ENCODE measurements at places on chromosomes 6 and 20.

DNA sequence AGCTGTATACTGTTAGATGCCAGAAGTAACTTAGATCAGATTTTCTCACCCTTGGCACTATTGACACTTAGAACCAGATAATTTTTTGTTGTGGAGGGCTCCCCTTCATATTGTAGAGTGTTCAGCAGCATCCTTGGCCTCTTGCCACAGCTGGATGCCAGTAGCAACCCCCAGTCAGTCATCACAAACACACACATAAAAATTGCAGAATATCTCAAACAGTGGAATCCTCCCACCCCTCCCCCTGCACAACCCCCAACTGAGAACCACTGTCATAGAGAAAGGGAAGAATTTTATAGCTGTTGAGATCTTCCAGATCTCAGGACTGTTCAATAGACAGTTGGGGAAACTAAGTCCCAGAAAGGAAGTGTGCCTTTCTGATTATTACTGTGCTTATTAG, 81.2 kb upstream of the VSTM2L start:
- peak; percentile 34 for DNase-seq

GRCh38 chr6:149935246-149935645, 6.6 kb upstream of the ULBP2 start:
- peak; percentile 23 for DNase-seq

GRCh38 chr6:77124604-77125003, 338.7 kb downstream of the HTR1B start:
- peak; percentile 2 for DNase-seq

- DNase-seq, result no peak
These were observed 30.9 kb upstream of the EDN3 start for GRCh38 chr20:59269411-59270025.

DNA sequence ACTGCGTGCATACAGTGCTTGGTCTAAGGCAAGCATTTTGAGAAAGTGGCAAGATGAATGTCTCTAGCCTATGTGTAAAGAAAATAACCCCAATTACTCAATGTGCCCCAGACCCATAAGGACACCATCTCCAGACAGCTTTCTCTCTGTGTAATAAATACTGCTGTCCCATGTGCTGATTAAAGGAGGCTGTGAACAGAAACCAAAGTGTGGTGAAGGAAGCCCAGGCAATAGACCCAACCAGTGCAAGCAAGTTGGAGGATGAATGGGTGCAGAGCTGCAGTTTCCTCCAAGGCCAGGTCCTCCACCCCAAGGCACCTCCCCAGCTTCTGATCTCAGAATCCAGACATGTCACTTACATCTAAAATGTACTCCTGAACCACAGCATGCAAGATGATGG, 60.6 kb downstream of the TRAM2 start:
- DNase-seq, result no peak

DNA sequence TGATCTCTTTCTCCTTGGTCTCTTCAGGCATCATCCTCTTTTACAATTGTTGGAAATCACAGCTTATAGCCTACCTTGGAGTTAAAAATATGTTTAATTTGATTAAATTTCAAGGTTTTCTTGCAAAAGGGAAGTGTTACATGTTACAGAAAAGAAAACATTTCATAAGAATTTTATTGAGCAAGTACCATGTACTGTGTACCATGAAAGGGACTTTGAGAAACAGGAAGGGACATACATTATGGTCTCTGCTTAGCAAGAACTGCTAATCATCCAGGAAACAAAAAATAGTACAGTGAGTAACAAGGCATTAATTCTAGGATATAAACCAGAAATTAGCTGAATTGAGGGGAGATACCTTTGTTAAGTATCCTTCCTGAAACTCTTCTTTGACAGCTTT, 145.3 kb upstream of the SPACA1 start:
- no peak for DNase-seq

DNA sequence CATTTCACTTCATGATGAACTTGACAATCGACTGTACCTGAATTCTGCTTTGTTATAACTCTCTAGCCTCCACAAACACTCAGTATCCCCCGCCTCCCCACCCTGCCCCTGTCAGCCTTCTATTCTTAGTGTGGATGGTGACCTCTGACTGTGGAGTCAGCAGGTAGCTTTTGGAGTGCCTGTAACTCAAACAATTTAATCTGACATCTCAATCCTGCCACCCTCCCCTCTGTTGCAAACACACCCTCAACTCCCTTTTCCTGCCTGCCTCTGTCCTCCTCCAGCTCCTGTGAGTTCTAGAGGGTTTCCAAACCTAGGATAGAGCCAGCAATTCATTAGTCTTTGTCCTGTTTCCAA, 20.3 kb downstream of the DAAM2 start:
- DNase-seq, result no peak

- no peak for DNase-seq
These were observed 28.4 kb upstream of the ADRM1 start for GRCh38 chr20:62274332-62274950.

DNA sequence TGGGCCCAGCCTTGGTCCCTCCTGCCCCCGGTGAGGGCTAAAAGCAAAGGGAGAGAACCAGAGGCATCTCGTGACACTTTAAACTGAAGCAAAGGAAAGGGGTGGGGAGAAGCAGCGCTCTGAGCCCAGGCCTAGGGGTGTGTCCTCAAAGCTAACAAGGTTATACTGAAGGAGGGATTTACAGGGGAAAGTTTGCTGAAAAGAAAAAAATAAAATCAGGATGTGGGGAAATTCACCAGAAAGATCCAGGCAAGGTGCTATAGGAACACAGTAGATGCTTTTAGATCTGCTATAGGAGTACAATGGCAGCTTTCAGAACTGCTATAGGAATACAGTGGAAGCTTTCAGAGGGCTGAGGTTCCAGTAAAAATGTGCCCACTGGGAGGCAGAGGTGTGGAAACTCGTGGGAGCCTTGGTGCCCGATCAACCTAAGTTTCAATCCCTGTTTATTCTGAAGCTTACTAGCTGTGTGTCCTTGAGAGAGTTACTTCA, at the start of gene COL9A1:
TSS of gene COL9A1 (minus strand) at position 51 of the 492 bp plus-strand sequence. CDS start 160 bp downstream, outside the sequence.
- no peak for DNase-seq

DNA sequence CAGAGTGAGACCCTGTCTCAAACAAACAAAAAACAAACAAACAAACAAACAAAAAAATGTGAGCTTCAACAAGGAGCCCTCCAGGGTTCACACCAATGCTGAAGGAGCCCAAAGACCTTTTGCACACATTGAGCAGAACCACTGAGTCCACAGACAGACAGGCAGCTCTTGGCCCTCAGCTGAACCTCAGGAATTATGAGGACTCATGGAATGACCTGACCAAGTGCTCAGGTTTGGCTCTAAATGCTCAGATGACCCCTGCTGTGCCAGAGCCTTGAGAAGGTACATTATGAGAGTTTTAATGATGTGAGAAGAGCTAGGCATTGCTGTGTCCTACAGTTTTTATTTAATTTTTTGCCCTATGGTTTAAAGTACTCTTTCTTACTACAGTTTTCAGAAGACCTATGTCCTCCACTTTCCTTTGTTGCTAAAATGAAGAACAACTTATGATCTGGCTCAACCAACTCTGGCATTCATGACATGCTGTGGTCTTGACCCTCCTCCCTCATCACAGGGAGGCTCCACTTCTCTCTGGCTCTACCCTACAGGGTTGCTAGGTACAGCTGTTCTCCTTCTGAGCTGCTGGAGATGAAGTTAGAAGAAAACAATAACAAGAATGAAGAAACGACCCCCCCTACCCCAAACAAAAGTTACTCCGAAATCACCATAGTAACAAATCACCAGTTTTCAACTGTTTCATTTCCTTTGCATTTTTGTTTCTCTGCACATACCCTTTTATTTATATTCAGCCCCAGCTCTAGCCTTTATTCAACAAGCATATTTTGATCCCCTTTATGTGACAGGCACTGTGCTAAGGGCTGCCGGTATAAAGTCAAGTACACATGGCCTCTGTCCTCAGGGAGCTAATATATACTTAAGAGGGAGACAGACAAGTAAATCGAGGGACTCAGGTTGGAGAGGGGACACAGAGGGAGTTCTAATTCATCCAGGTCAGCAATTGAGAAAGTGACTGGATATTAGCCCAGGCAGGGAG, 128.7 kb upstream of the TRAF3IP2 start:
- no peak for DNase-seq

DNA sequence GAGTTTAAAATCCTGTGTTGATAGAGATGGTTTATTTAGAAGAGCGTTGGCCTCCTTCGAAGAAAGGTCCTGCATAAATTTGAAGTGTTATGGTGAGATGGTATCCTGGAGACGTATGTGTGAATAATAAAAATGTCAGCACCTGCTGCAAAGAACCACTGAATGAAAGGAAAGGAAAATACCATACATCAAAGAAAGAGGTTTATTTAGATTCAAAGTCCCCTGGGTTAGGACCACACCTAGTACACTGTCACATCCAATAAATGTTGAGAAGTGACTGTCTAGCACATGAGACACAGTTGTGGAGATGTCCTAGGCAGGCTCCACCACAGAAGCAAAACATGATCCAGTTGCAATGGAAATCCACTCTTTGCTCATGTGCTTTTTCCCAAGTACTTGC, 214.7 kb downstream of the PAX1 start:
- no peak for DNase-seq

DNA sequence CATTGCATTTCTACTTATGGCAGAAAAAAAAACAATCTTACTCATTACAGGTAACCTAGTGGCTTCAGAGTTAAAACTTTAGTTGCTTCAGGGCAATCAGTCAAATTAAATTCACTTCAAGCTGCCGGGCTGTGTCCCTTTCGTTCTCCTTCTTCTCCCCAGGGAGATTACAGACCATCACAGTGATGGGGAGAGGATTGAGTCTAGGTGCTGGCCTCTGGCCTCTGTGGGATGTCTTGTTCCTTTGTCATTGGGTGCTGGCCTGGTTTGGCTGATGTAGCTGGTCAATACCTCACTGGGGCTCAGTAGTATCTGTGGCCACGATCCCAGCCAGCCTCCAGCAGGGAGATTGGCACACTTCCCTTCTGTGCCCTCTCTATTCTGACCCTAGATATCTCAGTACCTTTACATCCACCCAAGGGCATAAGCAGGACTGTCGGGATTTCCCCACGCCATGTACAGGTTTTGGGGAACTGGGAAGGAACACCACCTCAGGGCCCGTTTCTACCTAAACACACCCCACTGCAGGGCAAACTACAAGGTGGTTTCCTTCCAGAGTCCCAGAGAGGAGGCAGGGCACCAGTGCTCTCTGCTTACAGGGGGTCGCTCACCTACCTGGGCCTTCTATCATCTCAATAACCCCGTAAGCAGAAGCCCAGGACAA, 15.4 kb downstream of the FYN start:
- DNase-seq, result no peak

GRCh38 chr6:54913211-54913610, 66.6 kb downstream of the FAM83B start:
- DNase-seq, result no peak

- peak; percentile 2 for DNase-seq
These were observed 619.0 kb downstream of the FRK start for GRCh38 chr6:115441651-115442050.

DNA sequence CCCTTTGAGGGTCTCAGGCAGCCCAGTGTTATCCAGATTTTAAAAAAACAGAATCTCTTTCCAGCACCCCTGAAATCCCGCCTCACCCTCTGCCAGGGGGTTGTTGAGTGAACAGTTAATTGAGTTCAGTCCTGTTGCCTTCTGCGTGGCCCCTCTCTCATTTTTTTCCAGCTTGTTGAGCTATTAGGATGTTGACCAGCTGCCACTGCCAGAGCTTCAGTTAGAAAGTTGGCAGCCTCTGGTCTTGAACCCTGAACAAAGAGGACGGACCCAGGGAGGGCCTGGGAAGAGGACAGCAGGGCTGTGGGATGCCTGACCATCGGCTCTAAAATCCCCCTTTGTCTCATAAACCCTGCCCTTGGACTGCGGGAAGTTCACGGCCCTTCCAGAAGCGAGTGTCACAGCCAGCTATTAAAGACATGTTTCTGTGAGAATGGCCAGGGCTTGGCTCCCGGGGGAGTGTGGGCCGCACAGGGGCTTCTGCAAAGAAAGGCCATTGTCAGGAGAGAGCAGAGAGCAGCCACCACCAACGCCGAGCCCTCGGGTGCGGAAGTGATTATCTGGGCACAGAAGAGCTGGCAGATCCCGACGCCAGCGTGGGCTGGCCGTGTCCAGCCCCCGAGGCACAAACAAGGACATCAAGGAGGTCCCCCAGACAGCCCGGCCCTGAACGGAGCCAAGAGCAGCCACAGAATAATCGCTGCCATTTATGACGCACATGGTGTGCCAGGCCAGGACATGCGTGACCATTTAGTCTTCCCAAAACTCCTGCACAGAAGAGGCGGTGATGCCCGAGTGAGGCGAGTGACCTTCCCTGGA, 189.0 kb downstream of the ANKRD60 start:
- DNase-seq, result no peak

- DNase-seq, result no peak
These were observed 1.8 kb upstream of the ARFGAP1 start for GRCh38 chr20:63270606-63271325.

DNA sequence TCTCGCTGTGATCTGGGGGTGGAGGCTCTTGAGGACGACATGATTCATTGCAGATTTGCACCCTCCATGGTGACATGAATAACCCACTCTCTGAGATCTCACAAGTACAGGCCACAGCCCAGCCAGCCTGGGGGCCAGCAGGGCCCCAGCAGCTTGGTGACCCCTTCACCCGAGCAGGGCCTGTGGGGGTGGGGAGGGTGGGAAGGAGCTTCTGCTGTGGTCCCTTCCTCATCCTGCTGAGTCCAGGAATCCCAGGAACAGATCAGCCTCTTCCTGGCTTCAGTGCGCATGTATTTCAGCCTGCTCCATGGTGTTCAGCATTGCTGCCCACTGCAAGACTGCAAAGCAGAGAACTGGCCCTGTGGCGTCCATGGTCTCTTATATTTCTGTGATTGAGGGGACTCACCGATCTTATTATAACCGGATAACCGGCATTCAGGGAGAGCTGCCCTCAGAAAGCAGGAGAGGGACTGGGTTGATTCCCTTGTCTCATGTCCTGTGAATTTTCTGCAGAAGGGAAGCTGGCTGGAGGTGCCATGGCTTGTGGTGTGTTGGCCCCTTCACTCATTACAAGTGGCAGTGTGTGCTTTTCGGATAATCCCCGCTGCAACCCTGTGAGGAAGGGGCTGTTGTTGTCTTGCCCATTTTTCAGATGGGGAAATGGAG, 118.8 kb upstream of the FRMD1 start:
- no peak for DNase-seq

GRCh38 chr20:61321481-61321880, 69.4 kb downstream of the CDH4 start:
- DNase-seq, result no peak

DNA sequence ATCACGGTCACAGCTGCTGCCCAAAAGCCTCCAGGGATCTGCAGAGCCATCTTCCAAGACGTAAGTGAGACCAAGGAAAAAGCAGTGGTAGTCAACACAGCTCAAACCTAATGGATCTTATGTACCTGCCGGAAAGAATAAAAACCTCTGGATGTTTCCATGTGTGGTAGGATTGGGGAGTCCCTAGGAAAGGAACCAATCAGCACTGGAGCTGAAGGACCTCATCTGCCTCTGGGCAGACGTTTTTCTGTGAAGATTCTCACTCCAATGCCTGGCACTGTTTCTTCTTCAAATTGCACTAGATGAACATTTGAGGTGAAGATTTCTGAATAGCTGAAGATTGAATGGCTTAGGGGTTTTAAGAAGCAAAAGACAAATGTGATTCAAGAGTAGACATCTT, at the start of gene HLA-DQB2:
TSS of gene HLA-DQB2 (minus strand) at position 112 of the 400 bp plus-strand sequence. CDS start at position 50, 62 bp downstream.
- DNase-seq, result no peak

GRCh38 chr6:95274686-95275235, 302.6 kb upstream of the MANEA start:
- no peak for DNase-seq
